ENCODE measurements at places on chromosomes 3 and 15.
A peak's percentile ranks its signal among the peaks of the same experiment; 100 is the strongest.

DNA sequence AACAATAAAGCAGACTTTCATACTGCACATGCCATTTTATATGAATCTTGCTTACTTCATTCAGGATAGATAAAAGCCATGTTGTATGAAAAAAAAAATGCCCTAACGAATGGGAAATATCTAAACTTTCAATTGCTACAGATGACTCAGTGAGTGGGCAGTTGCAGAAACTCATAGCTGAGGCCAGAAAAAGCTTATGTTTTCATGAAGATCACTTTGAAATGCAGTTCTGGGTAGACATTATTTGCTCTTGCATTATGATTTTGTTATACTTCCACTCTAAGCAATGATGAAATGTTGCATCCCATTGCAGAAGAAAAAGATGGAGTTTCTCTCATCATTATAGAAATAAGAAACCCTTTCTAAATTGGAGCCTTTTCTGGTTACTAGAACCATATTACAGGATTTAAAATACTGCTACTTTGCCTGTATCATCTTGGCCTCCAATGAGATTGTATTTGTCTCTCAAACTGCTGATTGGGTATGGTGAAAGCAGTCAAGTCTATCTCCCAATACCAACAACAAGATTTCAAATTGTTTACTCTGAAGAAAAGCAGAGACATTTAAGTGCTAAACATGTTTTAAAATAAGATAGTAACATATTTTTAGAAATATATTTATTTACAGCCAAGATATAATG lies 17.0 kb downstream of the PEAK1 start:
- no peak for DNase-seq

DNA sequence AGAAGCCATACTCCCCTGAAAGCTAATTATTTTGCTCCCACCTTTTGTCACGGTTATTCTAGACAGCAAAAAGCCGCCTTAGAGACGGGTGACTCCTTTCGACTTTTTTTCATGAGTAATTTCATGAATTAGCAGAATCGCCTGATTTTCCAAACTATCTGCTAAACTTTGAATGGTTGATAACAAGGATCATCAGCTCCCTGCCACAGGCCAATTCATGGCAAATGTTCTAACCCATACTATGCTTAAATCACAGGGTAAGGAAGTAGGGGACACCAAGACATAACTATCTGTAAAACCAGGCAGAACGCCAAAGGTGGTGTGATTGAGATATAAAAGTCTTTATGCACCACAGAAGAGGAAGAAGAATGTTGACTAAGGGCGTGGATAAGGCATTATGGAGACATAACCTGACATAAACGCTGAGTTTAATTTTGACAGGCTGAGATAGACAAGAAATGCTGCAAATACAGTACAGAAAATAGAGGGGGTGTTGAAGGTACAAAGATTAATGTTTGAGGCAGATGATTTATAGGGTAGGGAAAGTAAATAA lies 891 bp upstream of the DMXL2 start:
- DNase-seq, result no peak

- no peak for DNase-seq
These were observed 116.5 kb upstream of the ALDH1A3 start for GRCh38 chr15:100762913-100763834.

GRCh38 chr15:24763891-24764290 lies 88.3 kb downstream of the NPAP1 start:
- no peak for DNase-seq

GRCh38 chr3:42254566-42254965 lies 11.4 kb downstream of the CCK start:
- no peak for DNase-seq

DNA sequence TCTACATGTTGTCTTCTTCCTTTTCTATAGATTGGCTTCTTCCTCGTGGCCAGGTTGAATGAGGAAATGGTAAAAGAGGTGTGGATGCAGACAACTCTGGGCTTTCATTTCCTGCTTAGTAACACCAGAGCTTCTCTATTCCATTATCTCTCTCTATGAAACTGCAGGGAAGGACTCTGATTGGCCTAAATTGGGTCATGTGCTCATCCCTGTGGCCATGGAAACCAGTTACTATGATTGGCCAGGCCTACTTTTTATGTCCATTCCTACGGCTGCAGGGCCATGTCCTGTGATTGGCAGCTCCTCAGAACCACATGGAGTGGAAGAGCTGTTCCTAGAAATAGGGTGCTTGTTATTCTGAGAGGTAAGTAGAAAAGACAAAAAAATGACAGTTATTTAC lies 486.9 kb upstream of the ADAMTS9 start:
- no peak for DNase-seq

DNA sequence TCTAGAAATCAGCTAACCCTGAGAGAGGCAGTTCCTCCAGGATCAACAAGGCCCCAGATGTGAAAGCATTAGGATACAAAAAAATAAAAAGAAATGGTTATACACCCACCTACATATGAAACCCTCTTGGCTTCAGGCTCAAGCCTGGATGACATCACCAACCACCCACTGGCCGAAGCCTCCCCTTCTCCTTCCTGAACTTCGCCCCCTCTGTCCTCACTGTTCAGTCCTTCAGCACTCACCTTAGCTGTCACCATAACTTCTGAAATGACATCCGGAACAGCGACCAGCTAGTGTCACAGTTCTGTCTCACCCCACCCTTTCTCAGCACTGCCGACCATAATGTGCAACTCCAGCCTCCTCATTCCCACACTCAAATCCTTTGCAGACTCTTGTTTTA lies 98.7 kb downstream of the PLCH1 start:
- no peak for DNase-seq

GRCh38 chr3:196661400-196661799 lies 21.9 kb downstream of the NRROS start:
- no peak for DNase-seq

GRCh38 chr3:42732196-42732828 lies 29.7 kb upstream of the HHATL start:
- DNase-seq, result no peak

DNA sequence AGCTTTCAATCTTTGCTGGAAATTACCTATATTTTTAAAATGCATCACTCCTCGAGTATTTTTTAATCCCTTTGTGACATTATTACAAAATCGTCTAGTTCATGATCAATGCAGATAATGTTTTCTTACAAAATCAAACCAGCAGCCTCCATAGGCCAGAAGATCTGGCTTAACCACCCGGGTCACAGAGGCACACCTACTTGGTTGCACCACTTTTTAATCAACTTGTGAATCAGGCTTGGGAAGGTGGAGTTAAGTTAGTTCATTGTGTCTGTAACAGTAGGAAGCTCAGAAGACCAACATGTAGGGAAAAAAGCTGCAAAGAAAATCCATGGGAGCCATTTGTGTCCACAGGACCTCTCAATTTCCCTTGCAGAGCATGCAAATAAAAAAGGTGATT lies 148.0 kb downstream of the TP63 start:
- DNase-seq, result no peak

- DNase-seq, result no peak
These were observed 14.5 kb downstream of the RBP1 start for GRCh38 chr3:139524841-139525636.

GRCh38 chr15:101167753-101168462 lies 83.9 kb downstream of the CHSY1 start:
- peak; percentile 53 for DNase-seq

GRCh38 chr15:69854521-69855181 lies 243.1 kb downstream of the TLE3 start:
- DNase-seq, result no peak

GRCh38 chr3:9881441-9881840 lies 1.4 kb upstream of the CIDEC start:
- no peak for DNase-seq

GRCh38 chr3:128173849-128174248 lies 20.6 kb downstream of the EEFSEC start:
- no peak for DNase-seq

- DNase-seq, result no peak
These were observed 32.2 kb downstream of the KAT2B start for GRCh38 chr3:20072422-20072821.

GRCh38 chr15:77180270-77180669 lies 109.4 kb upstream of the TSPAN3 start:
- no peak for DNase-seq

GRCh38 chr3:144264350-144264749 lies 292.7 kb downstream of the DIPK2A start:
- DNase-seq, result no peak

GRCh38 chr3:156723182-156723619 lies 48.8 kb downstream of the TIPARP start:
- DNase-seq, result no peak

DNA sequence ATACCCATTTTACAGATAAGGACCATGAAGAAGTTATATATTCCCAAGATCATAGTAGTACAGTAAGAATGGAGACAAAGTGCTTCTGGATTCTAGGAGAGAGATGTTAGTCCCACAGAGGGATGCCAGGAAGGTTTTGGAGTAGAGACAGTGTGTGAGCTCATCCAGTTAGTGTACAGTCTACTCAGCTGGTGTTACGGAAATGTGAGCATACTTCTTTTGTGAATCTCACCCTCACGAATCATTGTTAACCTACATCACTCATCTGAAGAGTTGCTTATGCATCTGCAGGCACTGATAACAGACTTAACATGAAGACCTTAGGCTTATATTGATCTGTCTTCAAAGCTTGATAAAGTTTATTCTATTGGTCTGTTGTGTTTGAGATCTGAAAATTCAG lies 106.6 kb upstream of the PTPRG start:
- no peak for DNase-seq

GRCh38 chr3:42803414-42804105 lies 730 bp downstream of the HIGD1A start:
- DNase-seq, result peak; percentile 42

- DNase-seq, result no peak
These were observed 118.3 kb downstream of the FNDC3B start for GRCh38 chr3:172157564-172158258.

GRCh38 chr15:34583399-34584329 lies at the start of gene GOLGA8B:
Gene GOLGA8B, minus strand, starts transcription at chr15:34583651. Its CDS starts 47,739 bp downstream, at chr15:34535912.
- peak; percentile 66 for DNase-seq
